CD8-positive, alpha-beta memory T cell (primary cell): ENCODE measurements at places on chromosomes 11 and 22.

- DNase-seq, result peak; percentile 9
Measured at GRCh38 chr22:29635734-29636357, 32.4 kb downstream of the NF2 start.

DNA sequence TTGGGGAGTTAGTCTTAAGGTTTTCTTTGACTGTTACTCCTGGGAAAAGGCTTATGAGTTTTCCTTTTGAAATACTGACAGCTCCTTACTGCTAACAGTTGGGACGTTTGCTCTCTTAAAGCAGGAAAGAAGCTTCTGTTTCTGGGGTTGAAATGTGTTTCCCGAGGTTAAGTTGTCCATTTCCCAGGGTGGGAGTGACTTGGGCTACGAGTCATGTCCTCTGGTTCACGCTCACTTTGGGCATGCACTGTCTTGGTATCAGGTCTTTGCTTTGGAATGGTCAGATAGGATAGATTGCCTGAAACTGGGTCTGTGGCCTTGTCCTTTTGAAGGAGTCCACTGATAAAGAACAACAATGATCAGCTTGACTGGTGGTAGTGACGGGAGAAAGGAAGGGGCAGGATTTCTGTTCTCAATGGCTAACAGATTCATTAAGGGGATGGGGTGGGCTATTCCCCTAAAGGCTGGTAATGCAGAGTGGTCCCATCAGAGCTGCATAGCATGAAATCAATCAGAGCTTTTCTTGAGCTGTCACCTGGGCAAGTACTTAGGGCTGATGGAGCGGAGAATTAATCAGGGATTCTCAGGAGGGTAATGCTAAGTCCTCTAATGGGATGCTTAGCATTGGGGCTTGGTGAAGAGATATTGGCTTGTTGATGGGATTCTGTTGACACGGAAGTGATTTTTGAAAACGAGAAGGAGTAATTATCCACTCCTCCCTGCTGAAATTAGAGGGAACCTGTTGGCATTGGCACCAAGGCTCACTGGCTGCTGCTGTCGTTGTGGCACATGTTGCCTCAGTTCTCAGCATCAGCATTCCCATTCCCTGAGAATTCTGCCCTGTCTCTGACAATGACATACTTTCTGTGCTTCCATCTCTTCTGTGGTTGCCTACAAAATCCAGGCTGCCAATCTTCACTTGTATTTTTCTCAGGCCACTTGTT, 81.6 kb downstream of the TEAD1 start:
- no peak for DNase-seq

DNA sequence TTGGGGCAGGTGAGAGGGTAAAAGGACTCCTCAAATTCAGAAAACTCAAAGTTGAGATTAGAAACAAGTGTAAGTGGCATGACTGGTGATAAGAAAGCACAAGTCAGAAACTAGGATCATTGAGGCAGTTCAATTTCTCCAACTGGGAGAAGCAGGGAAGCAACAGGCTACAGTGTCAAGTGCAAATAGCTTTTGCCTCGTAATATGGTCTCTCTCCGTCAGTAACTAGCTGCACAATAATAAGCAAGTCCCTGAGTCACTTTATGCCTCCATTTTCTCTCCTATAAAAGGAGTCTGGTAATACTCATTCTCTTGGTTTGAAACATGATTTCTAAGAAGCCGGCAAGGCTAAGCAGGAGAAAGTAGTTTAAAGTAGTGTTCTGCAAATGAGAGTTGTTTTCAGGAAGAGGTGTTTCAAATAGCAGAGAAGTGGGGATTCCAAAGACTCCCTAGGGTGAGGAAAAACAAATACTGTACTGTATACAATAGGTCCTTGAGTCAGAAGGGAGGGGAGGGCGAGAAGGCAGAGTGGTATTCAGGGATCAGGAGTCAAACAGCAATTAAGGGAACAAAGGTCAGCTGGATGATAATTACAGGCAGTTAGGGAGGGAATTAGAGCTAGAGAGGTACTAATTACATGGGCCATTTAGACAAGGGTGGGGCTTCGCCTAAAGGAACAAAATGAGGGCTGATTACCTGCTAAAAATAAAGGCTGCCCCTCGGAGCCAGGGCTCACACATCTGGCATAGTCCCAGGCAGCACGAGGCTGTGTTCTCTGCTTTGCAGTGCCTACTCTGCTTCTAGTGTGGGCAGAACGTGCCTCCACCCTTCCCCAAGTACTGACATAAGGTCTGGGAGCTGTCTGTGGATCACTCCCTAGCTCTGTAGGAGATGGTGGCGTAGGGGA, 96.0 kb upstream of the BDNF start:
- DNase-seq, result no peak

GRCh38 chr22:26615149-26615548, 2.7 kb downstream of the CRYBB1 start:
- DNase-seq, result no peak
